ENCODE measurements at places on chromosomes 2 and 18.

DNA sequence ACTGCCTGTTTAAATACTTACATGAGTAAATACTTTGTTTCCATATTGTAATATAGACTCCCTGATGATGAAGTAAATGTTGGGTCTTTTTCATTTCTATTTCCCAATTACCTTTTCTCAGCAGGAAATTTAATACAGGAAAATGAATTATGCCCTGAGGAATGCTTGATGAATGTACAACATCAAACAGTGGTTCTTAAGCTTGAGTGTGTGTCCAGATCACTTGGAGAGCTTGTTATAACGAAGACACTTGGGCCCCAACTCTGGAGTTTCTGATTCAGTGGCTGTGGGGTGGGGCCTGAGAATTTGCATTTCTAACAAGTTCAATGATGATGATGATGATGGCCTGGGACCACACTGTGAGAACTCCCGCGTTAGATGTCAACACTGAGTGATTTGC is 7.1 kb upstream of the ME2 start:
- DNase-seq: no peak

- DNase-seq: no peak
Measured at GRCh38 chr2:28233164-28233676, 159.4 kb upstream of the FOSL2 start.

- DNase-seq: no peak
Measured at GRCh38 chr2:1017827-1018226, 67.2 kb downstream of the SNTG2 start.

DNA sequence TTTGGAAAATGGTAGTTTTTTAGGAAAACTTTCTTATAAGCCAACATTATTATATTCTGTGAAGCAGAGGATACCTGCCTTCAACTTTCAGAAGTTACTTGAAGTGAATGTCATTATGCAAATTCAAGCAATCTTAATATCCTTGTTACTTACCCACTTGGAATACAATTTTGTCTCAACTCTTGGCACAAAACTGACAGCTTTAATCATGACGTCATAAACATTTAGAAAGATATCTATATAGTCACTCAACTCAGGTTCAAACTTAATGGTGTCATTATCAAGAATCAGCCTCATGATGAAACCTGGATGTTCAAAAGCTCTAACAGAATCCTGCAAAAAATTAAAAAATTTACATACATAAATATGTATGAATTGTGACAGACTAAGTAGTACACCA is 68.1 kb downstream of the DNAH7 start:
- no peak for DNase-seq

- DNase-seq: no peak
Measured at GRCh38 chr18:57561728-57562423, 24.6 kb downstream of the FECH start.

GRCh38 chr18:28193177-28193778 is 16.3 kb upstream of the CDH2 start:
- DNase-seq: no peak

DNA sequence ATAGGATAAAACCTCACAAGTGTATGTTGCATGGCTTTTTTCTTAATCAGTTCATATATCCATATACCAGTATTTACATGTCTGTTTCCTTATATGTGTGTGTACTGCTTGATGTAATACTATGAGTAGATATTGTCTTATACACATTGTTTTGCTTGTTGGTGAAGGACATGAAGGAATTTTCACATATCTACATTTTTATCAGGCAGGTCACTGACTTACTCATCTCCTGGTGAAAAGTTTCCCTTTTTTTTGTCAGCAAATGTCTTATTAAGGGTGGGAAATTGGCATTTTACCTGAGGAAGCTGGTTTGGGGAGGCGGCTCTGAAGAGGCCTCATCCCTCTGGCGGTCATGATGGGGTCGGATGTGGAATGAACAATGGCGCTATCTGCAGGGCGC is 61.4 kb upstream of the LYPD1 start:
- no peak for DNase-seq

GRCh38 chr2:42098571-42099437 is 51.0 kb downstream of the PKDCC start:
- DNase-seq: no peak

DNA sequence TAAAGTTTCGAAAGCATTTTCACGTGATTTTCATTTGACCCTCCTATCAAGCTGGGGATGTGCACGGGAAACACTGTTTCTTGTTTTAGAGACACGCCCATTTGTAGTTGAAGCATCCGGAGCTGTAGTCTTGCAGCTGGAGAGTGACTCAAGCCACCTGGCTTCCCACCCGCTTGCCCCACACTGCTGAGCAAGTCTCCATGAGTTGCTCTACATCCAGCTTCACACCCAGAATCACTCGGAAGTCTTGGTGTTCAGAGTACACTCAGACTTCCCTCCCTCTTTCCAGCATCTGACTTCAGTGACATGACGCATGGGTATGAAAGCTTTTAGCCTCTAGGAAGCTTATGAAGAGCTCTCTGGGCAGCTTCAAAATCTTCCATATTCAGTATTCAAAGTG is 262.4 kb downstream of the NBAS start:
- DNase-seq: no peak

GRCh38 chr2:44945676-44946371 is 4.3 kb downstream of the SIX3 start:
- no peak for DNase-seq

- DNase-seq: no peak
Measured at GRCh38 chr2:144233317-144233716, 286.6 kb downstream of the ZEB2 start.

DNA sequence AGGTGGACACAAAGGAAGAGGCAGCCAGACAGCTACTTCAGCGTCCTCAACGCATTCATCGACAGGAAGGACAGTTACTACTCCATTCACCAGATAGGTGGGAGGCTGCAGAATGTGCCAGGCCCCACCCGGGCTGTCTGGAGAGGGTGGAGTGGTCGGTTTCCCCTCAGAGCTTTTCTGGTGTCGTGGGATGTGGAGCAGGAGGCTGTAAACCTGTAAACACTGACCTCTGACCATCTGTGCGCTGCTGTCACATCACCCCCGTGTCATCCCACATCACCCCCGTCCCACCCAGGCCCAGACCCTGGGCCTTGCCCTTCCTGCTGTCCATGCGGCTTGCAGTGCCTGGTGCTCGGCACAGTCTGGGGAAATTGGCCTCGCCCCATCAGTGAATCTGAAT is 17.1 kb downstream of the ATG4B start:
- no peak for DNase-seq

- DNase-seq: no peak
Measured at GRCh38 chr2:226079671-226080181, 680.2 kb downstream of the NYAP2 start.

GRCh38 chr18:7575465-7576028 is 8.4 kb downstream of the PTPRM start:
- no peak for DNase-seq

DNA sequence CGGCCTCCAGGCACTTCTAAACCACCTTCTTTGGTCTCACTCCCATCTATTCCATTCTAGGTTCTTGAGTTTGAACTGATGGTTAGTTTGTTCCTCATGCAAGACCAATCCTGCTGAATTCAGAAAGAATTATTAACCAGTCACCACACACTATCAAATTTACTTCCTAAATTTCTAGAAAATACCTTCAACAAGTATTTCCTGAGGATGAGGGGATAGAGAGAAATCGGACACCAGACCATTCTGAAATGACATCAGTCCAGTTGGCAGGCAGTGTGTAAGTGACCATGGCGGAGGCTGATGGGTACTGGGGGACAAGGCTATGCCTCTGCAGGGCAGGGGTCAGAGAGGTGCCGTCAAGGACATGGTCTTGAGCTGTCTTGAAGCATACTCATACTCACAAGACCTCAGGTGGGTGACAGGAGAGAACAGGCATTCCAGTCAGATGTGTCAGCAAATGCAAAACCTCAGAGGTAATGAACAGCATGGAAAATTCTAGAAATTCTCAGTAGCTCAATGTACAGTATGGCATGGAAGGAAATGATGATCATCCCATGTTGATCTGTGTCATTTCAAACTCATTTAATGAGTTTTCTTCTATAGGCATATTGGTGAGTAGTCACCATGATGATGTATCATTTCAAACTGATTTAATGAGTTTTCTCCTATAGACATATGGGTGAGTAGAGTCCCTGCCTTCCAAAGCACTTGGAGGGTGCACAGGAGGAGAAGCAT is 119.6 kb downstream of the DDX1 start:
- DNase-seq: no peak

DNA sequence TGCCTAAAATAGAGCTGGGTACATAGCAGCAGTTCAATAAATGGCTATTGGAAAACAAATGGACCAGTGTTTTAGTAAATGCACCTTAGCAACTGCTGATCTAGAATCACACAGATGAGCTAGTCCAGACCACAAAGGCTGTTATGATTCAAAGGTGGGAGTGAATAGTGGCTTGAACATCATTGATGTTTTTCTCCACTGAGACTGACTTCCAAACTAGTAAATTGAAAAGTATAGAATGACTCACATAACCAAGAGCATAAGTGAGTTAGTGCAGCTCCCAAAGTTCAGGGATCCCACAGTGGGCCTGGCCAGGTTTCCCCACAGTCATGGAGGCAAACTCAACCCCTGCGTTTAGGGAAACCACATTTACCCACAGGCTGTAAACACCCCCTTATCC is 106.7 kb upstream of the YPEL5 start:
- DNase-seq: no peak

GRCh38 chr2:193276069-193276468 is 1081.3 kb upstream of the TMEFF2 start:
- no peak for DNase-seq

DNA sequence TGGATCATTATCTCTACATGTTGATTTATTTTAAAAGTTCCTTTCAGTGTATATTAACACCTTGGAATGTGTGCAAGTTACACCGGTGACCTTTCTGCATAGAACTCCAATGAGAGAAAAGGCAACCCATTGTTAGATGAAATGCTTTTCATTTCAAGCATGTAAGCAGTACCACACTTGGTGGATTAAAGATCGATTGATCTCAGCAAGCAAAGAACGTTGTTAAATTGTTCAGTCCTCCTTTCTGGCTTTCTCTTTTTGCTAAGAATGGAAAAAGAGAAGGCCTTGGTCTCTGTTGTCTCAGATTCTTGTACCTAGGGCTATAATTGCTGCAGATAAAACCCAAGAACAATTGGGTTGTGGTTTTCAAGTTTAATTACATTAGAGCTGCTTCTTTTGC is 843.0 kb downstream of the DPP10 start:
- no peak for DNase-seq

- DNase-seq: no peak
Measured at GRCh38 chr2:144310484-144310883, 209.4 kb downstream of the ZEB2 start.

DNA sequence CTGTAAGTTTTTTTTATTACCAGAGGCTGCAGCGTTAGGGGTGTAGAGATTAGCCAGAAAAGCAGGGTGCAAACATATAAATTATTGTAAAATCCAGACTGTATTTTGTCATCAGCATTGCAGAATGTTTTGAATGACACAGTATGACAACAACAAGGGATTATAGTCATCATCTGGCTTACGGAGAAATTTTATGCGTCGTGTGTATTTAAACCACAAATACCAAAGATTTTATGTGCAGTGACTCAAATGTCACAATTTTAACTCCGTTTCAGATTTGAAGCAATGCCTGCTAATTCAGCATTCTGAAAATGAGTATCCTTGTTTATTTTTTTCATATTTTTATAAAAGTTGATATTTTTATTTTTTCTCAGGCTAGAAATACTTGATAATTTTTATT is 19.4 kb upstream of the TMX3 start:
- no peak for DNase-seq

GRCh38 chr2:237721458-237721857 is 77.1 kb upstream of the RBM44 start:
- DNase-seq: no peak

GRCh38 chr18:39462436-39462835 is 1896.8 kb upstream of the CELF4 start:
- DNase-seq: no peak

GRCh38 chr2:70549064-70549710 is 4.4 kb downstream of the TGFA start:
- no peak for DNase-seq

GRCh38 chr2:176124110-176124946 is 1.8 kb downstream of the HOXD9 start:
- no peak for DNase-seq

DNA sequence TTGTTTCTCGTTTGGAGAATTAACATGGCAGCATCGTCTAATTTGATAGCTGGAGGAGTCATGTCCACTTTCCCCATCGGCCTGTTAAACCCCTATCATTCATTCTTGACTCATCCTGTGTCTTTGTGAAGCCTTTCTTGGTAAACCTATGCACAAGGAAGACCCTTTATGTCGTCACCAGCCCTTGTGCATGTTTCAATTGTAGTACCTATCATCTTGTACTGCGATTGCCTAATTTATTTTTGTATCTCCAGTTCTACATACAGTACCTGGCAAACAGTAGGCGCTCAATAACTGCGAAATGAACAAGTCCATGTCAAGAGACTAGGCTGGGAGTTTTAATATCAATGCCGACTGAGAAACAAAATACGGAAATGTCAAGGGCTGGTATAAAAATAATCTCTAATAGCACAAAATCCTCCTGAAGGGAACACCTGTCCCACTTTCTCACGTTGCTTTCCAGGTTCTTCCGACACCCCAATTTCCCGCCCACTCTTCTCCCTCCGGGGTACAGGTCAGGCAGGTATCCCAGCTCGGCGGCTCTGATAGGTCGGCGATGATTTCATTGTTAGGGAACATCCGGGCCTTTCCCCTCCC is 1.3 kb upstream of the PPM1B start:
- no peak for DNase-seq

GRCh38 chr2:162769066-162769465 is 69.5 kb downstream of the KCNH7 start:
- no peak for DNase-seq

GRCh38 chr18:42807887-42808286 is 307.6 kb downstream of the RIT2 start:
- no peak for DNase-seq

GRCh38 chr2:173984866-173985604 is 19.9 kb upstream of the SP3 start:
- no peak for DNase-seq

GRCh38 chr2:75432761-75433361 is 127.9 kb downstream of the EVA1A start:
- no peak for DNase-seq

- no peak for DNase-seq
Measured at GRCh38 chr2:235116885-235117492, 165.2 kb downstream of the SH3BP4 start.

- DNase-seq: no peak
Measured at GRCh38 chr18:79635427-79635726, 44.2 kb upstream of the CTDP1 start.

DNA sequence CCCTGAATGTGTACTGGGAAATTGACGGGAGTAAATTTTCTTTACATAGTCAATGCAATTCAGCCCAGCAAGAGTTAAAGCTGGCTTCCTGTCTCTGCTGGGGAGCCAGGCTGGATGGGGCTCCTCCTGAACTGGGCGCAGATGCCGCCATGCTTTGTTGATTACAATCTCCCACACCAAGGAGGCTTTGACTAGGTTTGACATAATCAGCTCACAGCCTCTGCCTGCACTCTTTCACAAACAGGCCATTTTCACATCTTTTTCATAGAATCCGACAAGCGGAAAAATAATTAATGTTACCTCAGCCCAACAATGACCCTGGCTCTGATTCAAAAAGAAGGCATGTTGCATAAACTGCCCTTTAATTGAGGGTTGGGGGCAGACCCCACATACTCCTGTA is 54.3 kb downstream of the FOXI3 start:
- no peak for DNase-seq

All from activated CD4-positive, alpha-beta T cell treated with anti-CD3 and anti-CD28 coated beads for 1 hour (primary cell).